Activated CD4-positive, alpha-beta T cell treated with anti-CD3 and anti-CD28 coated beads for 24 hours (primary cell): ENCODE measurements at places on chromosomes 7 and 10.

DNA sequence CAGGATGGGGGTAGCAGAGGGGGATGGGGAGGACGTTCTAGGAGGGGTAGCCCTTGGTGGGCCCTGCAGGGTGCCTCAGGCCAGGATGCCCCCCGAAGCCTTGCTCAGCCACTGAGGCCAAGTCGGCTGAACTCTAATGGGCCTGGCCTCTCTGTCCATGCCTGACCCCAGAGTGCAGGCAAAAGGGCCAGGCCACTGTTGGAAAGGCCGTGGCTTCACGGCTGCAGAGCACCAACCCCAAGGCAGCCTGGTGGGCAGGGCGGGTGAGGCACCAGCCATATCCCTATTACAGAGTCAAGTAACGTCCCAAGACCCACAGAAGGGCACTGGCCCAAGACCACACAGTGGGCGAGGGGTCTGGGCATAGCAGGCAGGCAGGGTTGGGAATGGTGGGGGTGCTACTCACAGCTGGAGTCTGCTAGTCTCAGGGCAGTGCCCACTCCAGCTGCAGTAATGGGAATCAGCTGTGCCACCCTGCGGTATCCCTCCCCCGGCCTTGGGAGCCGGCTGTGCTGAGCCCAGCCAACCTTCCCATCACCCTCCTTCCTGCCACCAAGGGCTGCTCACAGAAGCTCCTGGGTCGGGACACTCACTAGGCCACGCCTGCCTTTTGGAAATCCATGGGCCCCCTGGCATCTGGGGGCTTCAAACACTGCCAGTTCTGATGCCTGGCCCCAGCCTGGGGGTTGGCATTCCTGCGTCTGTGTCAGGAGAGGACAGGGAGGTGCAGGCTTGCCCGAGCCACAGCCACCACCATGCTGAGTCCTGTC, 4.0 kb upstream of the LFNG start:
- DNase-seq = no peak

- DNase-seq = no peak
These were observed 25.6 kb downstream of the FAM171A1 start for GRCh38 chr10:15345450-15345849.

DNA sequence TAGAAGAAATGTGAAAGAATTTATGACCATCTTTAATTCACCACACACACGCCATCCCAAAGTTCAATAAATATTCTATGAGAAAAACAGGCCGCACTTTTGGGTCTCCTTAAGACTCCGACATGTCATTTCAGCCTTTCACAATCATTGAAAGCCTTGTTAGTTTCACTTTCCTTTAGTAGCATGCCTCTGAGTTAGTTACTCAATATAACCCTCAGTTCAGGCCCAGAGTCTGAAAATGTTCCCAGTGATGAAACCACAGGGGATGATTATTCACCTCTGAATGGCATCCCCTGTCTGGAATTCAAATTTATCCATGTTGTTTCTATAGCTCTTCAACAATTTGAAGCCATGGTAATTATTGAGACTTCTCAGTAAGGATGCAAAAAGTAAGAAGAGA, 278.1 kb upstream of the NRP1 start:
- DNase-seq = no peak

DNA sequence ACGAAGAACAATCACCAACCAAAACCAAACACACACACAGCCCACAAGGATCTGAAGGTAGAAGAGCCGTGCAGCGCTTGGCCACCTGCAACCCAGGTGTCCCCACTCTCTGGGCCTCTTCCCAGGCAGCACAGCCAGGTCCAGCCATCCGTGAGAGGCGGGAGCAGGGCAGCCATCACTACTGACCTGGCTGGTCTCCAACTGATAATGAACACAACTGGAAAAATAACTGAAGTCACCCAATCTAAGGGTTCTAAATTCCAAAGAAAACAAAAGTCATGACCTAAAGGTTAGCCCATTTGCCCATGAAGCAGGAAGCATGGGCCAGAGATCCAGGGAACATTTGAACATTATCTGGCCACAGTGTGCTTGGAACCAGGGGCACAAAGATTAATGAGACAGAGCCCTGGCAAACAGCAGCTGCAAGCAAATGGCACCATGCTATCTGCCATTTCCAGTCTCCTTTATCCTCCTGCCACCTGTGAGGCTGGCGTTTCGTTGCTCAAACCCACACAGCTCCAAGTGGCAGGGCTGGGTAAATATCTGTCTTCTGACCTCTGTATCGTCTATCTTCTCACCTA, 207.9 kb downstream of the TNS3 start:
- no peak for DNase-seq

DNA sequence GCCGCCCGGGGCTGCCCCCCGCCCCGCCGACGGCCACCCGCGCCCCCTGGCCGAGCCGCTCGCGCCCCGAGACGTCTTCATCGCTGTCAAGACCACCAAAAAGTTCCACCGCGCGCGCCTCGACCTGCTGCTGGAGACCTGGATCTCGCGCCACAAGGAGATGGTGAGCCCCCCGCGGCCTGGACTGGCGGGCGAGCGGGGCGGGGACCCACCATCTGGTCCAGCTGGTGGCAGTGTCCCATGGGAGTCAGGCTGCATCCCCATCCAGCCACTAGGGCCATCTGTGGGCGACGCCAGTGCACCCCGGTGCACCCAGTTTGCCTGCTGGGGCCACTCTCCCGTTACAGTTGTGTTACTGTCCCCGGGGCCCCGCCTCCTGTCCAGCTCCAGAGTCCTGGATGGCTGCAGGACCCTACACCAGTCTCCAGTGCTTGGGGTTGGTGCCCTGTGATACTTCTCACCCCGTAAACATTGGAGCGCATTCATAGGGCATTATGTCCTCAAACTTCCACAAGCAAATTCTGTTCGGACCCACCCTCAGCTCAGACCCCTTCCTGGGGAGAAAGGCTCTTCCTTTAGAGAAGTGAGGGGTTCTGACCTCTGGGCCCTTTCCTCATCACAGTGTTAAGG, 672 bp downstream of the LFNG start:
- DNase-seq = no peak

GRCh38 chr7:29217113-29217512, 22.5 kb downstream of the CHN2 start:
- DNase-seq = no peak

DNA sequence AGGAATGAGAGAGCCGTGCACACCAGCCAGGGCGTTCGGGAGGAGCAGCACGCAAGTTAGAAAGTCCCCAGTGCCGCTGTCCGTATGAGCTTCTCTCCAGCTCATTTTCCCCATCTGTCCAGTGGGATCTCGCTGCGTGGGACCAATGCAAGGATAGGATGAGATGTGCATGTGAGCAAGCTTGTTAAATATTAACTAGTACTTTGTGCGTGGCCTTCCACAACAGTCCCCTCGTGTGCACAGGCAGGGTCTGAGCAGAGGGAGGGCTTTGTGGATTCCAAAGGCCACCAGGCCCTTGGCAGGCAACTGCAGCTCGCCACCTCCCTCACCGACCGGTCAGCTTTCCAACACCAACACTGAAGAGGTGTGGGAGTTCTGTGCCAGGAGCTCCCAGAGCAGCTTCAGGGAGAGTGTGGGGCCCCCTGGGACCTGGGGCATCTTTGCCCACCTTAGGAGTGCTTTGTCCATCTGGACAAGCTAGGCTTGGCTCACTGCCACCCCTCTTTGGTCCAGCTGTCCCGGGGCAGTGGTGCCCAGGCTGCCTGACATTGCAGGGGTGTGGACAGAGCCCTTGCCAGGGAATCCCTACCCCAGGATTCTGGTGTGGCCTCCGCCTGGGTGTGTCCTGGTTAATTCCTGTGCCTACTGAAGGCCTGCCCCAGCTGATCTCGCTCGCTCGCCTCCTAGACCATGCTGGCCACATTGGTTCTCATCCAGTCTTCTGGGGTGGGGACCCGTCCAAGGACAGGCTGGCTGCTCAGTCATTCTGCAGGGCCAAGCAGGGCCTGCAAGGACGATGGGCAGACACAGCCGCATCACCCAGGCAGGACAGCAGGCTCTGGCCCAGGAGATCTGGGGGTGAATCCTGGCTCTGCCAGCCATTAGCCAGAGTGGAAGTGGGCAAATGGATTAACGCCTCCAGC, 5.3 kb downstream of the FAM20C start:
- DNase-seq = no peak

DNA sequence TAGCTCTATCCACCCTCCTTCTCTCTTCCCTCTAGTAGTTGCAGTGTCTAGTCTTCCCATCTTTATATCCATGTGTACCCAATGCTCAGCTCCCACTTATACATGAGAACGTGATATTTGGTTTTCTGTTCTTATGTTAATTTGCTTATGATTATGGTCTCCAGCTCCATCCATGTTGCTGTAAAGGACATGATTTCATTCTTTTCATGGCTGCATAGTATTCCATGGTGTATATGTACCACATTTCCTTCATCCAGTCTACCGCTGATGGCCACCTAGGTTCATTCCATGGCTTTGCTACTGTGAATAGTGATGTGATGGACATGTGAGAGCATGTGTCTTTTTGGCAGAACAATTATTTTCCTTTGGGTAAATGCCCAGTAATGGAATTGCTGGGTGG, 6.5 kb downstream of the PRSS2 start:
- no peak for DNase-seq

DNA sequence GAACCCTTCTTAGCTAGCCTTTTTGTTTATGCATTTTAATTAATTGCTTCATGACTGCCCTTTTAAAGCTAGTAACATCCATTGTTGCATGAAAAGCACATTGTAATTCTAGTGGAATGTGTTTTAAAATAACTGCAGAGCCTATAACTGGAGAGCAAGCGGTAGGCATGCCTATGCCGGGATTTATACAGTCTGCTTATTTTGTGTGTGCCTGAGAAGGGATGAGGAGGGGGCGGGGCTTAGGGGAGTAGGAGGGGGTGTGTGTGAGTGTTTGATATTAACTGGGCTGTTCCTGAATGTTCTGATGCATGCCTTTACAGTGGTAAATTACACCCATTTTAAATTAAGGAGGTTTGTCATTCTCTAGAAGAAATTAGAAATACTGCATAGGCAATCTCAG, 208.1 kb downstream of the TCF7L2 start:
- no peak for DNase-seq

- no peak for DNase-seq
These were observed 38.9 kb upstream of the ANKRD1 start for GRCh38 chr10:90959826-90960225.

DNA sequence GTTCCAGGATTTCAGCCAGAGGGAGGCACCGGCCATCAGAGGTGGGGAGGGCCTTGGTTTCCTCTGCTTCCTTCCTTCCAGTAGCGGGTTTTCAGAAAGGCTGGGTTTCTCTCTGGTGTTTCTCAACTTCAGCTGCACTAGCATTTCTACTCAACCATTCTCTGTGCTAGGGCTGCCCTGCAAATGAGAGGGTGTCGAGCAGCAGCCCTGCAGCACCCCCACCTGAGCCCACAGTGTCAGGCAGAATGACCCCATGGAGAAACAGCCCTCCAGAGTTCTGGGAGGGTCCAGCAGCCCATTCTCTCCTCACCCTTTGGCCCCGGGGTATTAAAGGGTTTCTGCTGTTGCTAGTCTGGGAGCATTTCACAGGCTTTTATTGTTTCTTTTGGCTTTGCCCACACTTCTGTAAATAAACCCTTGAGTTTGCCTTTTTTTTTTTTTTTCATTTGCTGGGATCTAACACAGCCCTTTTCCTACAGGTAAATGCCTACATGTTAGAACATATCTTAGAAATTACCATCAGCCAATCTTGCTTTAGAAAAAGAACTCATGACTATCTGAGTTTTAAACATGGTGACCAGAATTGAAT, 151.5 kb upstream of the VIPR2 start:
- no peak for DNase-seq

DNA sequence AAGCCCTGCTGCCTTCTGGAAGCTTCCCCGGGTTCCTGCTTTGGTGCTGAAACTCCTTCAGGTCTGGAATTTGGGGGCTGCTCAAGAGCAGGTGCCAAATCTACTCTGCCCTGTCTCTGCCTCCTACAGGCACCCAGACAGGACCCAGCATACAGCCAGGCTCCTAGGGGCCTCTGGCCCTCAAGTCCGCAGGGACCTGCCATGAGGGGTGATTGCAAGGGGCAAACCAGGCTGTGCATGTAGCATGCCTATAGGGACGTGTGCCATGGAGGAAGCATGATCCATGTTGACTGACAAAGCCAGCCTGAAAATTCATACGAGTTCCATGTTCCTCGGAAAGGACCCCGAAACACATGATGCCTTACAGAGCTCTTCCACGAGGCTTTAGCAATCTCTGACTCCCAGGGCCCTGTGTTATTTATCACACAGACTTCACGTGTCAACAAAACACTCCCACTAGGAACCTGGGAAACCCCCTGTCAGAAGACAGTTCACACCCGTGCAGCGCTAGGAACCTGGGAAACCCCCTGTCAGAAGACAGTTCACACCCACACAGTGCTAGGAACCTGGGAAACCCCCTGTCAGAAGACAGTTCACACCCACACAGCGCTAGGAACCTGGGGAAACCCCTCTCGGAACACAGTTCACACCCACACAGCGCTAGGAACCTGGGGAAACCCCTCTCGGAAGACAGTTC, 75.3 kb upstream of the DNAAF5 start:
- DNase-seq = no peak

- no peak for DNase-seq
These were observed 121.7 kb downstream of the C7orf25 start for GRCh38 chr7:42790196-42790595.

- DNase-seq = no peak
These were observed 292.5 kb upstream of the FZD8 start for GRCh38 chr10:35934642-35934995.

DNA sequence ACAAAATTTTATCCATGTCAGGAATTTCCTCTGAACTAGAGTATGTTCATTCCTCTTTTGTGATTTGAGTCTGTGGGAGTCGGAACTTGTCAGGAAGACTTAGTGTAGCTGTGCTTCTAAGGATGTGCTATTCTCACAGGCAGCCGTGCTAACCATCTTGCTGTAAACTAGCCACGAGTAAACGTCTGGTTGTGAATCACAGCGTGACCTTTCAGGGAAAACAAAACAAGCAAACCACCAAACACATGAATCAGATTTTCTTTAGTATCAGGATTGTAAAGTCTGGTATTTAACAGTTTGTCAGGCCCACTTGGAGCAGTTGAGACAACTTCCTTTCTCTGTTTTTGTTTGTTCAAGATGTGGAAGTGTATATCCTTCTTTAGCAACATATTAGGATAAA, 32.0 kb downstream of the AUTS2 start:
- no peak for DNase-seq

DNA sequence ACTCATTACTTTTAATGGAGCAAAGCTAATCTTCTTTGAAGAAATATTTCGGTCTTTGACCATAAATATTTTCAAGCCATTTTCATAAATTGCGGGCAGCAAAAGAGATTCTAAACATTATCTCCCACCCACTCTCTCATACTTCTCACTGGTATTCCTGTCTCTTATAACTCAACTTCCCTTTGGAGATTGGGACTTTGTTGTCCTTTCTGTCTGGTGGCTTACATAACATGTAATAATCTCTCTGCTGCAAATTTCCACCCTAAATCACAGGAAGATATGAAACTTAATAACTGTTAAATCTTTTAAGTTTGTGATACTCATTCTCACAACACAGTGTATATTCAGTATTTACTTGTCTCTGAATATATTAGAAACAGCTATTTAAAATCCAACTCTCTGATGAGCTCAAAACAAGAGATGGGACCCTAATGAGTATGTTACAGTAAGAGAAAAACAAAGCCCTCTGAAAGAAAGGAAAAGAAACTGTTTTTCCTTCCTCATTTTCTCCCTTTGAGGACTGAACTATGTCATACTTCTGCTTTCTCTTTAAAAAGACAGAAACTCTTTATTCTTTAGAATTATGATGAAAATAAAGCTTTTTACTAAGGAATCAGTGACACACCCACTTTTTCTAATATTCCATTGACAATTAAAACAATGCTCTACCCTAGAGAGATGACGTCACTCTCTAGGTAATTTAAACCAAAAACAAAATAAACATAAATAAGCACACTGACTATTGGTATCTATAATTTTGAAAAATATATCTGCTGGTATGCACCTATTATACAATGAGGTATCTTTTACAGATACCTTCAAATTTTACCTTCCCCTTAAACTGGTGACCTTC, 14.7 kb downstream of the CALCR start:
- no peak for DNase-seq

GRCh38 chr10:6098156-6098555, 9.3 kb downstream of the RBM17 start:
- DNase-seq = no peak
